ENCODE measurements at places on chromosomes 13 and 19.

- no peak for DNase-seq
Observed at GRCh38 chr19:9941671-9942070, 5.4 kb upstream of the OLFM2 start.

DNA sequence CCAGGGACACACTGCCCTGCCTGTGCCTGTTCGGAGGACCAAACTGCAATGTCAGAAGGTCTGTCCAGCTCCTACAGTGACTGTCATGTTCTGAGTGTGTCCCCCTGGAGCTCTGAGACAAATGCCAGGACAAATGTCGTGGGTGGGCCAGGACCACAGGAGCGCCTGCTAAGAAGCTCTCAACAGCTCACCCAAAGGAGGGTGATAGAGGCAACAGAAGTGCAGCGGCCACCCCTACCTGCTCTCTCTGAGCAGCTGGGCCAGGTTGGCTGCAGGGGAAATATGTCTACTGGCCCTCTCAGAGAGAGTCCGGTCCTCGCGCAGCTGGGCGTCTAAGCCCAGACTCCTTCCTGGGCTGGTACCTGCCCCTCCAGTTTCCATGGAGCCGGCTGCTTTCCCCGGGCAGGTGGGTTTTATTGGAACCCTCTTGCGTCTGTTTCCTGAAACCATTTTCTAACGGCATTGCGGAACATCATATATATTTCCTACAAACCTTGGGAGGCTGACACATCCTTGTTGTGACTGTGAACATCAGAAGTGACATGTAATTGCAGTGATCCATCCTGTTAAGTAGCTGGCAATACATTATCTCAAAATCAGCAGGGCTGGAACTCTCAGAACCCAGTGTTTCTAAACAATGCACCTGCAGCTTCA lies 78.1 kb downstream of the CHST8 start:
- no peak for DNase-seq

GRCh38 chr19:45805719-45806118 lies 9.4 kb downstream of the RSPH6A start:
- no peak for DNase-seq

DNA sequence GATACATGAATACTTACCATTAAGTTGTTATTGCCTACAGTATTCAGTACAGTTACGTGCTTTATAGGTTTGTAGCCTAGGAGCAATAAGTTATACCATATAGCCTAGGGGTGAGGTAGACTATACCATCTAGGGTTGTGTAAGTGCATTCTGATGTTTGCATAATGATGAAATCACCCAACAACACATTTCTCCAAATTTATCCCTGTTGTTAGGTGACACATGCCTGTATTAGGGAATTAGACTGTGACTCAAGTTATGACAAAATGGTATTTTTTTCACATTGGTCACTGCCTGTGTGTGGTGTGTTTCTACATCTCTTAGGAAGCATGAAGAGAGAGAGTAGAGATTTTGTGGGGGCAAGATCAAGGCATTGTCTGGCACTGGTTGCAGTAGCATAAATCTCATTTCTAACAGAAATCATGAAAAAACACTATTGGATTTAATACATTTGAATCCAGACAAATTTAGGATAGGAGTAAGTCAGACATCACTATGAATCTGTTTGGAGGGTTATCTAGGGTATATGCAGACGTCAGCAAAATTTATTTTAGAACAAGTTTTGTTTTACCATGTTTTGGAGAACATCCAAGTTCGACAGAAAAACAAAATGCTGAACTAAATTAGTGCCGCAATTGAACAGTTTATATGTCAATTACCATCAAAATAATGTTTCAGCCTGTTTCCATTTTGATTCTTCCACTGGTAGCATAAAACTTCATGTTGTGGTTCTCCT lies 332.1 kb downstream of the LMO7 start:
- no peak for DNase-seq

GRCh38 chr19:7595466-7596133 lies at the start of gene CAMSAP3:
CAMSAP3 (plus strand) TSS chr19:7595863; CDS start chr19:7596003, 140 bp downstream.
- no peak for DNase-seq

- DNase-seq: peak; percentile 2
Observed at GRCh38 chr13:93730780-93731179, 504.2 kb downstream of the GPC6 start.

GRCh38 chr13:70249332-70250064 lies 141.2 kb upstream of the KLHL1 start:
- no peak for DNase-seq

DNA sequence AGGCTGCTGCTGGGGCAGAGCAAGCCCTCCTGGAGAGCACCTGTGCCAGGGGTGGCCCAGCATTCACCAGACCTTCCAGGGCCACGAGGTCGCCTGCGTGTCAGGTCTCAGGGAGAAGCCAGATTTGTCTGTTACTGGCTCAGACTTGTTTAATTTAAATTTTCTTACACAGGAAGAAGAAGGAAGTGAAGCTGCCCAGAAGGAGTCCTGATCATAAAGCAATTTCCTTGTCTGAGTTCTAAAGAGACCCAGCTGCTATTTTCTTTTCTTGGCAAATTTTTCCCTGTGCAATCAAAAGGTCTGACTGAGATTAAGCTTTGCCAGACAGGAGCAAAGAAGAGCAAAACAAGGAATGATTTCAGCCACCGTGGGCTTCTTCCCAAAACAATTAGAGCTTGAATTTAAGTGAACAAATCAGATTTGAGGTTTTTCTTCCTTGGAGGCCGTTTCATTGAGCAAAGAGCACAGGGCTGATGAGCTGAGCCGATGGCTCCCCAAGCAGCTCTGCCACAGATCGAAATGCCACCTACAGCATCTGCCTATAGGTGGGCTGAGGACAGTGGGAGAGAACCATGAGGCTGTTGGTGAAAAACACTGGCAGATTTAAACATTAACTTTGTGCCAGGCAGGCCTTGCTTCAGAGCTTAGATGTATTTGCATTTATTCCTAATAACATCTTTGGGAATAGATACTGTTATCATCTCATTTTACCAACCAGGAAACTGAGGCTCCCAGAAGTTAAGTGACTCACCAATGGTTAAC lies 40.1 kb downstream of the HSPH1 start:
- DNase-seq: no peak

- no peak for DNase-seq
Observed at GRCh38 chr13:44416744-44417143, 43.1 kb downstream of the SERP2 start.

DNA sequence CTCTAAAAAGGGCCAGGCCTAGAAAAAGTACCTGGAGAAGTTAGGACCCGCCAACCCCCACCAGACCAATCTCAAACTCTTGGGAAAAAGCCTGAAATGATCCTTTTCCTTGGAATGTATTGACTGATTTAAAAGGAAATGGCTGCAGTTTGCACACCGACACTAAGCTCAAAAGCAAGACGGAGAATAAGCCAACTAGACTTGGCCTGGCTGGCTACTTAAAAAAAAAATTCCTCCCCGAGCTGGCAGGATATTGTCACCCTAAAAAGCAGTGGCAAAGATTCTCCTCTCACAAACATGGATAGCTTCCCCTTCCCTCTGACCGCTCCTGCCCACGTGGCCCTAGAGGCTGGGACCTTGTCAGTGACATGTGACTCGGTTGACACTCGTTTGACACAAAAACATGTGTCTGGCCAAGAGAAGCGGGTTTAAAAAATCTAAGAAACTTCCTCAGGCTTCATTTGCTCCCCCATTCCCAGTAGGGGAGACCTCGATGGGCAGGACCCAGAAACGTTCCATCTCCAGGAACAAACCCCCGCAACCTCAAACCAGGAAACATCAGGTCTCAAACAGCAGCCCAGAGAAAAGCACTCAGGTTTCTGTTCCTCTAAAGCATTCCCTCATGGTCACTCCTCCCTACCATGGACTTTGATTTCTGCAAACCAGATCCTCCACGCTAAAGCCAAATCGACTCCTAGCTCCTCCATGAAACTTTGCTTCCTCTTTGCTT lies 1.3 kb downstream of the RFX1 start:
- DNase-seq: no peak
